ENCODE measurements at places on chromosomes 1 and 21. TPM values are rescaled to one million over a fixed set of nuclear protein-coding genes. Genes with fewer than 3 reads are reported as not detected.
A peak's percentile ranks its signal among the peaks of the same experiment; 100 is the strongest.

MPL gene
- not detected for total RNA-seq

DNA sequence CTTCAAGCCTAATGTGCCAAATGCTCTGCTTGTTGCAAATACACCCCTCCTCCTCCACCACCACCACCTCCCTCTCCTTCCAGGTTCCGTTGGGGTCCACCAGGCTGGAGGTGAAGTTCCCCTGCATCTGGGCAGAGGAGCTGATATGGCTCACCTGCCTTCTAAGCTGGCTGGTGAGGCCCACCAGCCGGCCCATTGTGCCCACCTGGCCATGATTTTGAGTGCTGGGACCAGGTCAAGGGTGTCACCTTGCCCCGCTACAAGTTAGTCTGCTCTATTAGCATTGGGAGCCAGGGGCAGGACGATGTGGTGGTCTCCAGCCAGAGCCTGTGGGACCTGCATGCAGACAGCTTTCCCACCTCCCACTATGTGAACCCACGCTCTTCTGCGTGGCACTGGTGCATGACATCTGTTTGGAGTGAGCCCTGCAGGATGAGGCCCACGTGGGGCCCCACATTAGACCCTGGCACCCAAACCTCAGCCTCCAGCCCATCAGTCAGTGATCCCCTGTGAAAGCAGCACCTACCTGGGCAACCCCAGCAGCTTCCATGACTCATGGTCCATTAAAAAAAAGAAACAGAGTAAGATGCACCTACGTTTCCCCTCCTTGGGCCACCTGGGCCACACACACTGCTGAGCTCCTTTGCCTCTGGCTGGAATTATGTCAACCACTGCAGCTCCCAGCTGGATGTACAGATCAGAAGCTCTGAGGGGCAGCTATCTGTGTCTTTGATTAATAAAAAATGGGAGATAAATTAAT lies 15.6 kb upstream of the CDCP2 start:
- no peaks in the 10 kb centered on the region for H3K27me3 ChIP-seq
- H3K4me3 ChIP-seq = no peak overlapping the region
- DNase-seq = no peak

DNA sequence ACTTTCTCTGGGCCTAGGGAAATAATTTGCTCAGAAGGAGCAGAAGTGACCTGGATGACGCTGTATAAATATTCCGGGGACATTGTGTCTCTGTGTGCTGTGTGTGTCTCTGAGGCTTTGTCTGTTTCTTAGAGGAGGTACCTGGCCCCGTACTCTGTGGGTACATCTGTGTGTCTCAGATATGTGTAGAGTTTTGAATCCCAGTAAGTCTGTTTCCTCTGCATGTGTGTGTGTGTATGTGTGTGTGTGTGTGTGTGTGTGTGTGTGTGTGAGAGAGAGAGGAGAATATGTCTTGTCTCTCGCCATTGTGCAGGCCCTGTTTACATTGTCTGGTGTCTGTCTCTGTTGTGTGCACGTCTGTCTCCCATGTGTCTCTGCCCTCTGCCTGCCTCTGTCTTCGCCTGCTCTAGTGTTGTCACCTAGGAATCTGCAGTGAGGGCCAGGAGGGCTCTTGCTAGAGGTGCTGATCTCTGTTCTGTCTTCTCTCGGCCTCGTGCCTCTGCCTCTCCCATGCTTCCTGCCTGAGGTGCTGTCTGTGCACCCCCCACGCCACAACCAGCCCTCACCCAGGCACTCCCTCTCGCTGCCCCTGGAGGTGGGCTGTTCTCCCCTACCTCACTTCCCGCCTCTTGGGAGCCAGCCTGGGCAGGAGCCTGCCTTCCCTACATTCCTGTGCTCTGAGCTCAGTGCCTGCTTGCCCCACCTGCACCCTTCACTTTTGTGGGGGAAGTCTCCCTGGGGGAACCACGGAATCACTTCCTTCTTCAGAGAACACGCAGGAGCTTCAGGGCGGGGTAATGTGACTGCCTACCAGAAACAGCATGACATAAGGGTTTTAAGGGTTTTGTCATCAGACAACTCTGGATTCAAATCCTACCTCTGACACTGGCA lies 5.9 kb downstream of the MAP7D1 start:
- H3K4me1 ChIP-seq = peaks cover 42% of the 10 kb centered on the region
- H3K4me3 ChIP-seq = peak overlapping the region; percentile 37
- H3K27ac ChIP-seq = peak overlapping the region; percentile 76
- H3K27me3 ChIP-seq = no peaks in the 10 kb centered on the region
- DNase-seq = no peak
- H3K36me3 ChIP-seq = peaks cover 45% of the 10 kb centered on the region

DENND2D gene
- 0.36 TPM for total RNA-seq

- no peak overlapping the region for H3K4me3 ChIP-seq
- H3K27me3 ChIP-seq = no peaks in the 10 kb centered on the region
- no peak overlapping the region for H3K27ac ChIP-seq
- no peaks in the 10 kb centered on the region for H3K36me3 ChIP-seq
Measured at GRCh38 chr1:94958081-94958480, 31.2 kb upstream of the CNN3 start.

DNA sequence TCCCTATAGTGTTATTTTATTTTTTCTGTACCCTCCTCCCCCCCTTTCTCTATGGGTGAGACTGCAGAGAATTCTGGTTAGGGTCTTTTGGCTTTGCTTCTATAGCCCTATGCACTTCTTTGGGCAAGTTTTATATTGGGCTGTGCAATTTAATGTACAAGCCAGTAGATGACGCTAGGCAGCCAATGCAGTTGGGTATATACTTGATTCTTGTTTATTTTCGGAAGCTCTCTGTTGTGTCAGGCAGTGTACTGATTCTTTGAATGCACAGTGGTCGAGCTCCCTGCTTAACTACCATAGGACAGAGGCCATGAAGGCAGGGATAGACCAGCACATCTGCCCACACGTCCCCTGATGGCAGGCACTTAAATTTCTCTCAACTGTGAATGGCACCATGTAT lies 34.1 kb upstream of the GPR52 start:
- H3K27me3 ChIP-seq = no peaks in the 10 kb centered on the region
- DNase-seq = no peak
- no peaks in the 10 kb centered on the region for H3K4me1 ChIP-seq
- H3K27ac ChIP-seq = no peak overlapping the region
- no peaks in the 10 kb centered on the region for H3K36me3 ChIP-seq
- no peak overlapping the region for H3K4me3 ChIP-seq

All from K562 (cell line).